ENCODE measurements at places on chromosomes 6 and 20.

- DNase-seq = no peak
Measured at GRCh38 chr20:59575216-59575615, 29.1 kb upstream of the PHACTR3 start.

DNA sequence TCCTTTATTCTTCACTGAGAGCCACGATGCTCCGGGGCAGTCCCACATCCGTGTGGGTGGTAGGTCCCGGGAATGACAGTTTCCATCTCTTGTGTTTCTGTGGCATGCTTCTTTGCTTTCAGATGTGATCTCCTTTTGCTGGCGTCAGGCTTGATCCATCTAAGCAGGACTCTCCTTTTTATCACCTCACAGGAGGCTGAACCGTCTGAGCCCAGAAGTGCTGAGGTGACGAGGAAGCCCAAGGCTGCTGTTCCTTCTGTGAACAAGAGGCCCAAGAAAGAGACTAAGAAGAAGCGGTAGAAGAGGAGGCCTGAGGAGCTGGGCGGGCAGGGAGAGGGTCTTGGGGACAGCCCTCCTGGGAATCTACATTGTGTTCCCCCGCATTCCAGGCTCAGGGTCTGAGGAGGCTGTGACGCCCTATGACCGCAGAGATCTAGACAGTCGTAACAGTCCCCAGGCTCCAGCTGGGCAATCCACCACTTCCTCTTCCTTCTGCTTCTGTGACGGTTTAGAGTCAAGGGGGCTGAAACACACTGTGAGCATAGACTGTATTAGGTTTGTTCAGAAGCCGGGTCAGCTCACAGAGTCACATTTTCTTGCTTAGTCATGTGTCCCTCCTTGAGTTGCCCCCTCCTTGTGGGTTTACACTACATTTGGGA is 26.8 kb downstream of the MANBAL start:
- no peak for DNase-seq

GRCh38 chr6:8279041-8279805 is 156.1 kb downstream of the SLC35B3 start:
- DNase-seq = no peak

- no peak for DNase-seq
Measured at GRCh38 chr6:147077251-147077650, 127.0 kb upstream of the STXBP5 start.

DNA sequence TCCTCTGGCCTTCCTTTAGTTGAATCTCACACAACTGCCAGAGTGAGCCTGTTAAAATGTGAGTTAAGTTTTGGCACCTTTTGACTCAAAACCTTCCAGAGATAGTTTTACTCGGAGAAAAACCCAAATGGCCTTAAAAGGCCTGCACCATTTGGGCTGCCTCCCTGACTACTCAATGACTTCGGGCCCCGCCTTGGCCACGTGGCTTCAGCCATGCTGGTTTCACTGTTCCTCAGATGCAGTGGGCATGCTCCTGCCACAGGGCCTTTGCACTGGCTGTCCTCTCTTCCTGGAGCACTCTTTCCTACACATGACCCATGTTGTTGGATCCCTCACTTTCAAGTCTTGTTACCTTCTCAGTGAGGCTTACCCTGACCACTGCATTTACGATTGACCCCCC is 18.3 kb downstream of the VEGFA start:
- no peak for DNase-seq

- no peak for DNase-seq
Measured at GRCh38 chr20:34517114-34517505, 888 bp downstream of the DYNLRB1 start.
